ENCODE measurements at places on chromosomes 7 and 10.

DNA sequence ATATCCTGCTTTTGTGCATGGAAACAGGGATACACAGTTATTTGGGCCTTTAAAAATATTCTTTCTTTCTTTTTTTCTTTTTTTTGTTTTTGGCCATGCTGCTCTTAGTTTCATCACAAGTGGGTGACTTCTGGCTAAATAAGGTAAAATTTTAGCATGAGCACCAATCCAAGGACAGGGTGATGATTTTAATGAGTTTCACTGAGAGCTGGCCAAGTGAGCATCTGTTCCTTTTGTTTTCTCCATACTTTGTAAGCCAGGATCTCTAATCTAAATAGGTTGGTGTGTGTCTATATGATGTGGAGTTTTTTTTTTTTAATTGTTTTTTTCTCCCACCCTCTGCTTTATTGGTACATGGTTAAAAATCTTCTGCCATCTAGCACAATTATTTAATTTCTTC lies 106.8 kb downstream of the POLL start:
- no peak for DNase-seq

GRCh38 chr7:27095050-27095896 lies 527 bp downstream of the HOXA1 start:
- no peak for DNase-seq

- DNase-seq: no peak
Observed at GRCh38 chr7:82494420-82494819, 50.8 kb upstream of the CACNA2D1 start.

DNA sequence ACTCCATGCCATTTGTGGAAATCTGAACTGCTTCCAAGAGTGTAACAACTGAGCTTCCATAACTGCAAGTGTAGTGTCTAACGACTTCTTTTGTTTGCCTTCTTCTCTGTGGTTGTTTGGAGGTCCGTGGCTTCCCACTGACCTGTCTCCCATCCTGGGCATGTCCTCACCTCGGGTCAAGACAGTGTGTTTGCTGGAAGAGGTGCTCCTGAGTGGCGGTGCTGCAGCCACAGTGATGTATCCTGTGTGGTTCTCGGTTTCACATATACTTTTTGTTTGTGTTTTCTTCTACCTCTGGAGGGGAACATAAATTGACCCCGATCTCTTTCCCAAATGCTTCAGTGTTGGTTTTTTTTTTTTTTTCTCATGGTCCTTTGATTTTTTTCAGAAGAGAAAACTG lies 84.7 kb upstream of the NPVF start:
- no peak for DNase-seq

DNA sequence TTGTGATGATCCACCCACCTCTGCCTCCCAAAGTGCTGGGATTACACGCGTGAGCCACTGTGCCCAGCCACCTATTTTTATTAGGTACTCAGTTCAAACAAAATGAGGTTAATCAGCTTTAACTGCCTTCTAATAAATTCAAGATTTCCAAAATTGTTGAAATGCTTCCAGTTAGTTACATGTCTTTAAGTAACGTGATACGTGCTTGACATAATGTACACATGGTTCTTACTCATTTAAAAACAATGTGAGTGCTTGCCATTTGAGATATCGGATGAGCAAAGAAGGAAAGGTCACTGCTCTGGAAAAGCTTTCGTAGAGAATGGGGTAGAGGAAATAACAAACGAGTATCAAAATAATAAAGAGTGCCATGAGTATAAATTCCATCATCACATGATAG lies 83.6 kb downstream of the KMT2E start:
- no peak for DNase-seq

DNA sequence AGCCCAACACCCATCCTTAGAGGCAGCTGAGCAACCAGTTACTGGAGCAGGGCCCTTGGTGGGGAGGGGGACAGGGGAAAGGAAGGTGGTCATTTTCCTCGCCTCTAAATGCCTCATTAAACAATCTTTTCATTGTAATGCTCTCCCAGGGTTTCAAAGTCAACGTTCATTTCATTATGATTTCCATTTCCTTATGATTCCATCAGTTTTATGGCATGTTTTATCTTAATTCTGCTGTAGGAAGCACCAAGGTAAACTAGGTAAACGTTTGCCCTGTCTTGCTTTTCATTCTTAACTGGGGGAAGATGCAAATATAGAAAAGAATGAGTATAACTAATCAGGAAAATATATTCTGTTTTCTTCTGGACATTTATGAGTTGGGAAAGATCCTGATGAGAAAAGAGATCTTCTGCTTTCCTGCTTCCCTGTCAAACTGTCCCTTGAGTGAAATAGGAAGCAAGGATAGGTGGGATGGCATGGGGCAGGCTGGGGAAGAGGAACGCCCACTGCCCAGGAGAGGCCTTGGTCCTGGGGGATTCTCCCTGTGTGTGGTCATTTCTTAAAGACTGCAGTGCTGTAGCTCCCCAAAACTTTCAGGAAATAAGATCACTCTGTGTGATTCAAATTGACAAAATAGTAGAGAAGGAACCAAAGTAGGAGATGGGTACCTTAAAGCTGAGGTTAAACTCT lies 20.5 kb upstream of the TMEM236 start:
- no peak for DNase-seq

DNA sequence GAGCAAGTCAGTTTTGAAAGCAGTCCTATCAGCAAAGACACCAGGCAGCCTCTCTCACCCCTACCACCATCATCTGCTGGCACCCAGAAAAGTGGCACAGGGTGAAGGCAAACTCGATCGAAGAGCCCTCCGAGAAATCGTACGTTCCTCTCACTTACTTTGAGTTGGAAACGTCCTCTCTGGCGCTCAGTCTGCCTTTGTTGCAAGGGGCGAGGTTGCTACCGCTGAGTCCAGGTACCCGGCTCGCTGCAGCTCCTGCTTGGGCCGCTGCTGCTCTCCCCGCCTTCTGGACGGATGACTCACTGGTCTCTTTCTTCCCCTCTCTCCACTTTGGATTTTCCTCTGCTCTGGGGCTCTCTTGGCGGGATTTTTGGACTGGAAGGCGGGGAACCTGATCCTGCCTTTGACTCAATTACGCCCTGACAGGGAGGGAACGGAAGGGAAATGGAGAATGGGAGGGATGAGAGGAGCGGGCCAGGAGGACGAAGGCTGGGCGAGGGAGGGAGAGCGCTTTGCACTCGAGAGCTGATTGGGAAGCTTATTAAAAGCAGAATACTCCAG lies at the start of gene PTN:
Gene PTN (minus strand): TSS at position 453 of the 561 bp plus-strand sequence. CDS start 88,760 bp downstream, outside the sequence.
- DNase-seq: peak; percentile 58

DNA sequence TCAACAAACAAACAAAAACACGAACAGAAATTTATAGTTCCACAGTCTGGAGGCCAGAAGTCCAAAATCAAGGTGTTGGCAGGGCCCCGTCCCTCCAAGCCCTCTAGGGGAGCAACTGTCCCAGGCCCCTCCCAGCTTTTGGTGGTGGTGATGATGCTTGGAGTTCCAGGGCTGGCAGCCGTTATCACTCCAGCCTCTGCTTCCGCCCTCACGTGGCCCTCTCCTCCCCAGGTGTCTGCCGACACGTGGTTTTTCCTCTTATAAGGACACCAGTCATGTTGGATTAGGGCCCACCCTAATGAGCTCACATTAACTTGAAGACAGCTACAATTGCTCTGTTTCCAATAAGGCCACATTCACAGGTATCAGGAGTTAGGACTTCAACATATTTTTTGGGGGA lies 49.7 kb downstream of the MICALL2 start:
- no peak for DNase-seq

DNA sequence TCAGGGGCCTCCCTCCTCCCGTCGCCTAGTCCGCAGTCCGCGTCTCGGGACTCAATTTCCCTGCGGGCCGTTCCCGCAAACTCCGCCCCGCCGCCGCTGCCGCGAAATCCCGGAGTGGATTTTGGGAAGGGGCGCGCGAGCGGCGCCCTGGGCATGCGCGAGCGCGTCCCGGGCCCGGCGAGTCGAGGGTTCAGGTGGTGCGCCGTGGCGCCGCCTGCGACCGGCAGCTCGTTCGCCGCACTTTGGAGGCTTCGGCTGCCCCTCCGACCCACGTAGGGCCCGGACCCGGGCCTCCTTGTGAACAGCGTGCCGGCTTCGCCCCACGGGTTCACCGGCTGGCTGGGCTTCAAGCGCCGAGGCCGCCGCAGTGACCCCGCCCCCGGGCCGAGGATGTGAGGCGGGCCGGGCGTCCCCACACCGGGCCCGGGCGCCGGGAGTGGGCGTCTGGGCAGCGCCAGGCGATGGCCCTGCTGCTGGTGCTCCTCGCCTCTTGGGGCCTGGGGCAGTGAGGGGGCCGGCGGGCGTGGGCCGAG lies at the start of gene PLEKHA8:
Gene PLEKHA8 (plus strand): TSS at position 197 of the 533 bp plus-strand sequence. CDS start 351 bp downstream, outside the sequence.
- DNase-seq: peak; percentile 85

DNA sequence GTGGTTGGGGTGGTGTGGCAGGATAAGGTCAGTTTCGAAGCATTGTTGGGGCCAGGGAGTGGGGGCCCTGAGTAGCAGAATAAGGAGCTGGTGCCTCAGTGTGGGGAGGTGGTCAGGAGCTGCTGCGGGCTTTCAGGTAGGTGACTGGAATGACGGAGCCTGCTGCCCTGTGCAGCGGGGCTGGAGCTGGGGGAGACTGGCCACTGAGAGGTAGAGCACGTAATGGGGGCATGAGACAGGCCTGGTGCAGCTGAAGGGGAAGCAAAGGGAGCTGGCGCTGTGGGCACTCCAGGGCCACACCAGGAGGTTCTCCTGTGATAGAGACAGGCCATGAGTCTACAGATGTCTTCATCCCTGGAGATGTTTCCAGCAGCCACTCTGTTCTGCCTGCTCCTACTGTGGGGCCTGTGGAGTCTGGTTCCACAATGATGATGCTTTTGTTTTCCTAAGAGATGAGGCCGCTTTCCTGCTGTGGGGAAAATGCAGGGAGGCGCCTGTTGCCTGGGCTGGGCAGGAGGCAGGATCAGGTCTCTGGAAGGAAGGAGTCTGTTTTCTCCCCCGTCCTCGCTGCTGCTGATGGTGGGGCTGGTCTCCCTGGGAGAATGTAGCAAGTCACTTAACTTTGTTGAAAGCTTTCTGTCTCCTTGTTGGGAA lies 31.1 kb downstream of the NUB1 start:
- no peak for DNase-seq

- DNase-seq: no peak
Observed at GRCh38 chr10:8407501-8408021, 353.1 kb downstream of the GATA3 start.

DNA sequence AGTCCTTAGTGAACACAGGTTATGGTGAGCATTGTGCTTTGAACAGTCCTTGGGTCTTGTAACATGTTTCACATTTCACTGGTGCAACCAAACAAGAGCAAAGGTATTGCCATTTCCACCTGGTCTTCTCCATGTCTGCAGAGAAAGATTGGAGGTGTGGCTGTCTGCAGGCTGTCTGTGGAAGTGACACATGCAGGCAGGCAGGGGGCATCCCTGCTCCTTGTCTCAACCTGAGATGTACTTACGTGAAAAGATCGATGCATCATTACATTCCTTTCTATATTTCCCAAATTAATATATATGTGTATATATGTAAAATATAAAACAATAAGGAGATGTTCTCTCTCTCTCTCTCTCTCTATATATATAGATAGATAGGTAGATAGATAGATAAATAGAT lies 54.3 kb downstream of the LRRC18 start:
- DNase-seq: no peak

GRCh38 chr7:81447351-81447952 lies 322.4 kb downstream of the HGF start:
- DNase-seq: no peak

- DNase-seq: no peak
Observed at GRCh38 chr7:152709287-152710152, 33.6 kb upstream of the XRCC2 start.

- DNase-seq: peak; percentile 87
Observed at GRCh38 chr7:70614237-70615045, 517.5 kb upstream of the GALNT17 start.

- DNase-seq: no peak
Observed at GRCh38 chr10:117736655-117737054, 194.1 kb downstream of the EMX2 start.

DNA sequence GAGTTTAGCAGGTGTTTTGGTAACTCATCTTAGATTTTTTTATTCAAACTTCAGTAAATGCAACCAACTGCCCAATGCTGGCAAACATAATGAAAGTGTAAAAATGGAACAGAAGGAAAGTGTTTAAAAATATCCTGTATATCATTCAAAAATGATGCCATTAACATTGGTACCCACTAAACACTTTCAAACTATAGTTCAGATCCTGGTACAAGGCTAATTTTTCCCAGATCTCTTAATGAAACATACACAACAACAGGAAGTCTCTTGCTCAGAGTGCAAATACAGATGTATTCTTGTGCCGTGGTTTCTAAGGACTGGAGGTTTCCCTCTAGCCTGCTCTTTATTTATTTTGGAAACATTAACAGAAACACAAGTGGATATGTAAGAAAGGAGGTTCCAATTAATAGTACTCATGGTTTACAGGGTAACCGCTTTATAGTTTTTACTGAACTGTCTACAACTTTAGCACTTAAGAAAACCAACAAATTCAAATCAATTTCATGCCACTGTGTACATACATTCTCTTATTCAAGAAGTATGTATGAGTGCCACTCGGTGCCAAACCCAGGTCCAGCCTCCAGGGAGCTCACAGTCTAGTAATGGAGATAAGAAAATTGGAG lies 176.0 kb upstream of the AKR1E2 start:
- DNase-seq: no peak

DNA sequence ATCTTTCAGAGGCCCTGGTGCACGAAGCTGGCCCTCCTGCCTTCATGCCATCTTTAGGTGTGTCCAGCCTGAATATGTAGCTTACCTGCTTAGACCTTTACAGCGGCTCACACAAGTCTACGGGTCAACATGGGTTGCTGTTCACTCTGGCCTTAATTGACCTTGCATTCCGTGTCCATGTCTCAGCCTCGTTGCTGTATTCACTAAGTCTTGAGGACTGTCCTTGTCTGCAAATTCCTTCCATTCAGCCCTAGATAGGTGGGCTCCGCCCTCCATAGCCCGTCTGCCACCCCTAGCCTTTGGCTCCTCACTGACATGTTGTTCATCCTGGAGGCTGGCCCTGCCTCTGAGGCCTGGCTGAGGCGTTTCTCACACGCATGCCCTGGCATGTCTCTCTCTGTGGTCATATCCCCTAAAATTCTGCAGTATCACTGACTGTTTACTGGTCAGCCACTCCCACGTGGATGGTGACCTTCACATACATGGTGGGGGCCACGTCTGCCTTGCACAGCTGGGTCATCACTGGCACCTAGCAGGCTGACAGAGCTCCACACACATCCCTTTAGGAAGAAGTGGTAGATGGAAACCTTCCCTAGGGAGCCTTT lies 394.1 kb upstream of the MKI67 start:
- DNase-seq: no peak

GRCh38 chr10:89003344-89003743 lies 12.7 kb downstream of the FAS start:
- no peak for DNase-seq

- no peak for DNase-seq
Observed at GRCh38 chr10:19683960-19684359, 132.3 kb upstream of the PLXDC2 start.

DNA sequence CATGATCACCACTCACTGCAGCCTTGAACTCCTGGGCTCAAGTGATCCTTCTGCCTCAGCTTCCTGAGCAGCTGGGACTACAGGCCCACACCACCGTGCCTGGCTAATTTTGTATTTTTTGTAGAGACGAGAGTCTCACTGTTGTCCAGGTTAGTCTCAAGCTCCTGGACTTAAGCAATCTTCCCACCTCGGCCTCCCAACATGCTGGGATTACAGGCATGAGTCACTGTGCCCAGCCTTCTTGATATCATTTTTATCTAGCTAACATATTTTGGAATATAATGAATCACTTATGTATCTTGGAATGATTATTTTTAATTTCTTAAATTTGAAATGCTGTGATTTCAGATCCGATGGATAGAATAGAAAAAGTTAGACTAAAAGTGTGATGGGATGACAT lies 18.4 kb downstream of the ARL4A start:
- no peak for DNase-seq

All from right cardiac atrium (tissue), 5 donors.